ENCODE measurements at places on chromosomes 7 and 10.

GRCh38 chr10:108254089-108254488 lies 1089.6 kb upstream of the SORCS1 start:
- no peak for DNase-seq

DNA sequence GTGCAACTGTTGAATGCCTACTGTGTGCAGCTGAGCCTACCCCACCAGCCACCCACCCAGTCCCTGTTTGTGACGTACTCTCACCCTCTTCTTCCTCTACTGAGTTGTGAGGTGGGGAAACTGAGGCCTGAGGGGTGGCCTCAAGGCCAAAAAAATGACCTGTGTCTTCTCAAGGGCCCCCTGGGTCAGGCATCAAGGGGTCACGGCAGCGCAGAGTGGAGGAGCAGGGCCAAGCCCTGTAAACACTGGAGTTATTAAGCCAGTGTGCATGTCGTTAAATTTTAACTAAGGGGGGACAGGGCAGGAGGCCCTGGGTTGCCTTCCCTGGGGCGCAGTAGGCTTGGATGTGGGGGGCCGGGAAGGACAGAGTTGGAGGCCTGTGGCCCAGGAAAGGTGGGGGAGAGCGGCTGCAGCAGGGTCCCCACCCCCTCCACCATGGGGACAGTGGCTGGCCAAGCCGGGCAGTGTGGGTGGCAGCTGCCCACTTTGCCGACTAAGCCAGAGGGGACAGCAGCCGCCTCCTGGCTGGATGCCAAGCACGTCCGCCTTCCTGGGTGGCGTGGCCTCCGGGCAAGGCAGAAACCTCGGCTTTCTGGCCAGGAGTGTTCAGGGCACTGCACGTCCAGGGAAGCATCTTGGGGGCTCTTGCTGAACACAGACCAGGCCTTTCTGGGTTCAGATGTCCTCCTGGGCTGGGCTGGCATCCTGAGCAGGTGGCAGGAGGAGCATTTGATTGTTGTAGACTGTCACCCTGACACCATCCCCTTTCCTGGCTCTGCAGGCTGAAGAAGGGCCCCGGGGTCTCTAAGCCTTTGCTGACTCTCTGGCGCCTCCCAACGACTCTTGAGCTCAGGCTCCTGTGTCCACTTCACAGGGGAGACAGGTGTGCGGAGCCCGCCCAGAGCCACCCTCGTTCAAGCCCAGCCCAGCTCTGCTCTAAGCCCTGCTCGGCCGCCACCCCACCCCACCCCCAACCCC lies 1.9 kb downstream of the SLC29A4 start:
- no peak for DNase-seq

DNA sequence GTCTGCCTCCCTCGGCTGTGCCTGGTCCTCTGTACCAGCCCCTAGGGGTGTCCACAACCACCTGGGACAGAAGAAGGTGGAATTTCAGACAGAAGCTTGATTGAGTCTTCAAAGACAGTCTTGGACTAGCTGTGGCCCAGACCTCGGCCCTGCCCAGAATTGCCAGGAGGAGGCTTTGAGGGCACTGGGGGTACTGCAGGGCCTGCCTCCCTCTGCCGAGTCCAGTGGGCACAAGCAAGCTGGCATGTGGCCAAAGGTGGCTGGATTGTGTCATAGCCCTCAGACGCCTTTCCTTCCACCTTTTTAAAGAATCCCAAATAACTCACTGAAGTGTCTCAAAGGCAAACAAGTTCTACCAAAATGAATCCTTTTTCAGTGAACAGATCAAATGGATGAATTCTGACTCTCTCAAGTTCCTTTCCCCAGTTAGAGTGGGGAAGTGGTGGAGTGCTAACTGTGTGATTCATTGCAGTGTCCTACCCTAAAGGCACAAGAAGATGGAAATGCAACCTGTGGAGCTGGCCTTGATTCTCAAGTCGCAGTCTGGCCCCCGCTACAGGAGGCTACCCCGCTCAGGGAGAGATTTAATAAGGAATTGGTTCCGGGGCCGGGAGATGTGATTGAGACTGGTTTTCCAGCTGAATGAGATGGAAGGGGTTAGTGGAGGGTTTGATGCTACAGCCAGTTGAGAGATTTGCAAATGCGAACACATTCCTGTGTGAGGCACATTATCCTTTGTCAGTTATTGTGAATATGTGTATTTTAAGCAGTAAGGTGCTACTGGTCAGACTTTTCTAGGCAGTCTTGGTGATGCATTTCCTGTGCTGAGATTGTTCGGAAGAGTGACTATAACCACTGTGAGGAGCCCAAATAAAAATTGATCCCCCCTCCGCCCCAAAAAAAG lies 28.8 kb upstream of the SLC26A4 start:
- DNase-seq = no peak

- DNase-seq = no peak
These were observed 651 bp downstream of the AFAP1L2 start for GRCh38 chr10:114403541-114404161.

DNA sequence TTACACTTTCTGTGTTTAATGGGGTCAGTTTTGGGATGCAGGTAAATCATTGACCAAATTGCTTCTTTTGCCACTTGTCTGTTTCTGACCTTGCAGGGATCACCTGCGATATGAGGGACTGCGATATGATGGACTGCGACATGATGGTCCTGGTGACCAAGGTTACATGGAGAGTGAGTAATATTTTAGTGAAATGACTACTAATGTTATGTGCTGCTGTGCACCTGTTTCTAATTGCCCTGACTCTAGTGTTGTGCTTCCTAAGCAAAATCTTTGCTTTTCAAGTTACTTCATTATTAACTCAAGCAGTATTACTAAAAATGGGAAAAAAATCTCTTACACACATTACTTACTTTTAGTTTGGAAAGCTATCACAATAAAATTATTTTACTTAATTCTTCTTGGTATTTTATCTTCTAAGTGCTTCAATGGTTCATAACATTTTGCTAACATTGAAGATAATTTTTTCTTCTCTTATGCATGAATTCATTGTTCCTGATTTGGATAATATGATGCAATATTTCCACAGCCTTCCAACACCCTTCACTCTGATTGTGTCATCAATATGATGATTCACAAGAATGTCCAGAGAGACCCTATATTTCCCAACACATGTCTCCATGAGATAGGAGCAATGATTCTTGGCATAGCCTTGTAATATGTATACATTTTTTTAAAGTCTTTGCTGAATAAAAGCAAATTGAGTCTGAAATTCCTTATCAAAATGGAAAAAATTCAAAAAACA lies 306.2 kb upstream of the AKR1E2 start:
- no peak for DNase-seq

DNA sequence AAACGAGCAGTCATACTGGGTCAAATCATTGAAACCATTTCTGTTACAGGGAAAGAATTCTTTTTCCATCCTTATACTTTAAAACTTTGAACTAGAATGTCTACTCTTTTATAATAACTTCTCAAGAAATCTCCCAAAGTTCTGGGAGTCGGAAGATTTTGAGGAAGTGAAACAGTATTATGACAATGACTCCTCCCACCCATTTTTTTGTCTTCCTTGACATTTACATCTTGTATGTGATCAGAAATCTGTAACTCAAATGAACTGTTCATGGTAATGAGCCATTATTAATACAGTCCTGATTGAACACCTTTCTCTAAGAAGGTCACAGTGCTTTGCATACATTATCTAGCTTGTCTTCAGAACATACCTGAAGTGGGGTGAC lies 227.4 kb downstream of the CELF2 start:
- no peak for DNase-seq

DNA sequence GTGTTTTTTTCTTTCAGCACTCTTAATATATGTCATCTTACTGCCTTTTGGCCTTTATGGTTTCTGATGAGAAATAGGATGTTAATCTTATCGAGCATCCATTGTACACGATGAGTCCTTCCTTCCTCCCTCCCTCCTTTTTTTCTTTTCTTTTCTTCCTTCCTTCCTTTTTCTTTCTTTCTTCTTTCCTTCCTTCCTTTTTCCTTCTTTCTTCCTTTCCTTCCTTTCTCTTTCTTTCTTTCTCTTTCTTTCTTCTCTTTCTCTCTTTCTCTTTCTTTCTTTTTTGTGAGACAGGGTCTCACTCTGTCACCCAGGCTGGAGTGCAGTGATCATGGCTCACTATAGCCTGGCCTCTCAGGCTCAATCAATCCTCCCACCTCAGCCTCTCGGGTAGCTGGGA lies 8.4 kb downstream of the RPEL1 start:
- no peak for DNase-seq

Data from stimulated activated CD8-positive, alpha-beta memory T cell treated with anti-CD3 and anti-CD28 coated beads, Interleukin-7, amount 100 ng/mL, for 24 hours (primary cell).